ENCODE measurements at places on chromosomes 1 and 21.

- DNase-seq, result no peak
These were observed 158.9 kb upstream of the COA6 start for GRCh38 chr1:234214129-234214910.

DNA sequence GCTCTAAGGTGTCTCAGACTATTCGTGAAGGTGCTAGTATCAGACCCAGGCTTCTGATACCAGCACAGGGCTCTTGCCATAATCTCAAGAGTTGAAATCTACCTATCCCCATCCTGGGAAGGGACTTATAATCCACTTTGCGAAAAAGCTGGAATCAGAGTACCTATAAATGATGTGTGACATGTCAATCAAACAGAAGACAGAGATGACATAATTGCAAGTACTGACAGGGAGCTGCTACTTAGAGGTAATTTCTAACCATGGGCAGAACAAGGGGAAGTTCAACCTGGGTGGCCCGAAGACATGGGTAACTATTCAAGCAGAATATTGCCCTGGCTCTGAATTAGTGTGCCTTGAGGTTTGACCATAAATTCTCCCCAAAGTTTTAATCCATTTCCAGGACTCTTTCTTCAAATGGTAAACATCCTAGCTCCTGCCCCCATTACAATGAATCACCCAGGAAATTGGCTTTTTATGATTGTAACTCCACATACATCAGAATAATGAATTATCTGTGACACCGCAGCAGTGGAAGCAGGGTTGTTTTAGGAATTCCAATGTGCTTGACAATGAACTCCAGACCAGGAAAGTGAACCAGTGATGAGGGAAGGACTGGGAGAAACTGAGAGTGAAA is 37.2 kb downstream of the KANK4 start:
- no peak for DNase-seq

GRCh38 chr1:220504329-220504728 is 23.6 kb upstream of the MARK1 start:
- no peak for DNase-seq

DNA sequence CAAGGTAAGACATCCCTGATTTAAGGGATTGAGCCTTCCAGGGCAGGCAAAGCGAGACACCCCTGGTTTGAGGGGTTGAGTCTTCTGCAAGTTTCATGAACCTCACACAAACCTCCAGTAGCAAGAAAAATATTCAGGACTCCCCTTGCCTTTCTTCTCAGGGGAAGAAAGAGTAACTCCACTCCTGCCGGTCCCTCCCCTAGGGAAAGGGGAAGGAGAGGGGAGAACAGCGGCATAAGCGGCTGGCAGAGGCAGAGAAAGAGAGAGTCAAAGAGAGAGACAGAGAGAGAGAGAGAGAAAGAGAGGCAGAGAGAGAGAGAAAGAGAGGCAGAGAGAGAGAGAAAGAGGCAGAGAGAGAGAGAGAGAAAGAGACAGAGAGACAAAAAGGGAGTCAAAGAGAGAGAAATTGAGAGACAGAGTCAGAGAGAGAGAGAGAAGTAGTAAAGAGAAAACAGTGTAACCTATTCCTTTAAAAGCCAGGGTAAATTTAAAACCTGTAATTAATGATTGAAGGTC is 29.5 kb upstream of the CBR3 start:
- no peak for DNase-seq

DNA sequence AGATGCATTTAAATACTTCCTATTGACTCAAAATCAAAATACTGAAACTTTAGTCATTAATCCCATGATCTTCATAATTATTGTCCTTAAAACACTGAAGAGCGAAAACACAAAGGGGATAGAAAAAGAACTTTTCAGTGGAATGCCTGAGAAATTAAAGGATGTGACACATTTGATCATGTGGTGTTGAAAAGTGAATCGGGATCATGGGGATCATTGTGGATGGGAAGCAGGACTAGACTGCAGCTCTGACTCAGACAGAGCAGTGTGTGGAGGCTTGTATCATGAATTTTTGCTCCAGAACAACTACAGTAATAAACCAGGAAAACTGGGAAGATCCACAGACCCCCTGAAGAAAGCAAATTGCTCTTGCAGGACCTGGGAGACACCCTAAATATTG is 161.1 kb upstream of the CXADR start:
- DNase-seq, result no peak

- DNase-seq, result no peak
These were observed 84.3 kb downstream of the WDR64 start for GRCh38 chr1:241736387-241736786.

GRCh38 chr1:1609822-1610485 is 5.3 kb upstream of the MIB2 start:
- DNase-seq, result no peak

- DNase-seq, result no peak
These were observed 100.6 kb downstream of the DISC1 start for GRCh38 chr1:231727171-231727570.

DNA sequence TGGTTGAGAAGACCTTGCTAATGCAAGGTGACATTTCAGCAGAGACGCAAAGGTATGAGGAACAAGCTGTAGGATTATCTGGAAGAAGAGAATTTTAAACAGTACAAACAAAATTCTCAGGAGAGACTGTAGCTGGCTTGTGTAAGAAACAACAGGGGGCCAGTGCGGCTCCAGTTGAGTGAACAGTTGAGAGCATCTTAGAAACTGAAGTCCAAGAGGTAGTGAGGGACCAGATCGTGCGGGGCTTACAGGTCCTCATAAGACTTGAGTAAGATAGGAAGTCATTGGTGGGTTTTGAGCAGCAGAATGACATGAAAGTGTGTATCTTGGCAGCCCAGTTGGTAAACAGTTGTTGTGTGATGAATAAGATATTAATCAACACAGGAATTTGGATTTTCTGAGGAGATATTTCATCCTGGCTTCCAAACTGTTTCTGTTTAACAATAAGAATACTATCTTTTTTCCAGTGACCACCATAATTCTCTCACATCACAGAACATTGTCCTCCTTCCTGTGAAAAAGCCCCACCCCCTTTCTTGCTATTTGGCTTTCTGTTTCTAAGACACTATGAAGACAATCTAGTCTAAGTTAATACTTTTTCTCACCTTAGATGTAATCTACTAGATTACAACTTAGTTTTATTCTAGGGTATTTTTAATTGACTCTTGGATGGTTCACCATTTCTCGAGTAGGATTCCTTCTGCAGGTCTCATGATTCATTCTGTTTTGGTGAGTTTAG is 62.4 kb downstream of the SASS6 start:
- no peak for DNase-seq

GRCh38 chr1:5460974-5461373 is 531.3 kb downstream of the NPHP4 start:
- no peak for DNase-seq

DNA sequence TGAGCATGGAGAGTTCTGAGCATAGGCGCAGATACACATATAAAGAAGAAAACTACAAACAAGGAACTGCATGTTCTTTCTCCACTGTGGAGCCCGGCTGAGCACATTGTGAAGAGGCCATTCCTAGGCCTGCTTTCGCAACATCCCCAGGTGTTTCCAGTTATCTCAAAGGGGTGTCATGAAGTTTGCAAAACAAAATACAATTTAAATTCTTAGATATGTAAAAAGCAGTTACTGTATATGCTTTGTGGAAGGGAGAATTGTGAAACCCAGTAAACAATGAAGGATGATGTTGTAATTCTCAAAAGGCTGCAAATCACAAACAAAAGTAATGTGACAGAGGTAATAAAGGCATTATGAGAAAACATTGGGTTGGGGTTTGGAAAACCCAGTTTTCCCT is 98.6 kb upstream of the ZNF644 start:
- no peak for DNase-seq

DNA sequence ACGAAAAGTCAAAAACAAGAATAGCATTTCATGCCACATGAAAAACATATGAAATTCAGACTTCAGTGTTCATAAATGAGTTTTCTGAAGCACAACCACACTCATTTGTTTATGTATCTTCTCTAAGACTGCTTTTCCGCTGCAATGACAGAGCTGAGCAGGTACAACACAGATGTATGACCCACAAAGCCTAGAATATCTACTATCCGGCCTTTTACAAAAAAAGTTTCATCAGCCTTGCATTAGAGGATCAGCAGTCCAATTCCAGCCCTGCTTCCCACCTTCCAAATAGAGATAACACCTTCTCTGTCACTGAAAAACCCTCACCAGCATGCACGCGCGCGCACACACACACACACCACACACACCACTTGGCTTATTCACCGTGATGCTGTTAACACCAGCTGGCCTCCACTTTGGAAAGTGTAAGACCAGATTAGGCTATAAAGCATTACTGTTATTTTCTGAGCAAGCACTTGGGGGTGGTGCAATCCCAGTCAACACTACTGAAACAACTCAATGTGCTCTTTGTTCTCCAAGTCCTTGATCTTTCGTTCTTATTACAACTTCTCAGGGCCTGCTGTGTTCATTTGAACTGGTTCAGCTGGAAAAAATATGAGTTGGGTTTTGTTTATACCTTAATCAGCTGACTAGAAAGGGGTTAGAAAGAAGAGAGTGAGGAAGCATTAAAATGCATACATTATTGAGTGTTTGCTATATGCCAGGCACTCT is 90.0 kb downstream of the GLUL start:
- DNase-seq, result peak; percentile 55

DNA sequence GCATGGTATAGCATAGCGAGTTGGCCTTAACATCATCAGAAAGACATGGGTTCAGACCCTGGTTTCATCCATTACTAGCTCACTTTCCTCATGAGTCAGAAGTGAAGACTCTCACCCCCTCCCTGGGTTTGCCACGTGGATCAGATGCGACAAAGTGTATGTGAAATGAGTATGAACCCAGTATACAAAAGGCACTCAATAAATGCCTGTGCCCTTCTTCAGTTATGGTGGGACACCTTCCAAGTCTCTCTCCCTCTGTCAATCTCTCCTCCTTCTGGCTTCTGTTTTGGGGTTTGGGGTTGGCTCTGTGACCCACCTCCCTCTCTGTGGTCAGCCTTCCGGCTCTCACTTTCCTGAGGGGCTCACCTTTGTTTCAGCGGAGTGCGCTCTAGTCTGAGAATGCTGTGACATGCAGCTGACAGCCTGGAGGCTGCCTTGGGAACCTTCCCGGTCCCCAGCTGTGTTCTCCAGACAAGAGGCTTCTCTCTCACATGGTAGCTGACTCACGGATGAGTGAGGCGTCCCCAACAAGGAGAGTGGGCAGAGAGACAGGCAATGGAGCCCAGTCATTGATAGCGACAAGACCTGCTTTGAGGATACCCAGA is 155.0 kb upstream of the EDN2 start:
- no peak for DNase-seq

- DNase-seq, result no peak
These were observed 80.1 kb downstream of the STUM start for GRCh38 chr1:226628612-226629155.

GRCh38 chr1:157156058-157156541 is 17.9 kb upstream of the ETV3 start:
- peak; percentile 75 for DNase-seq

- no peak for DNase-seq
These were observed 38.0 kb downstream of the SAMD13 start for GRCh38 chr1:84339503-84339902.

DNA sequence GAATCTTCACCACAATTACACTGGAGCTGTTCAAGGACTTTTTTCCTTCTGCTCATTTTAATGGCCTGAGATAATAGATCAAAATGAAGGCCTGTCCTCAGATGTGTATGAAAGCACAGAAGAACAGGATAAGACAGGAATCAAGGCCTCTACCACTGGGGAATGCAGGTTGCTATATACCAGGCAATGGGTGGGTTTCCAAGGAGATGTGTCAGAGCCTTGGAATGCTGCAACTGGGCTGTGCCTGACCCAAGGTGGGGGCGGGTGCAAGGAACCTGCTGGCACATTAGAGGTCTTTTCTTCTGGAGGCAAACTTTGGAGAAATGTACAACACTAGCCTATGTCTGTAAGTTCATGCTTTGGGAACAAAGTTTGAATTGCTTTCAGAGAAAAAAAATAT is 21.7 kb upstream of the LAMC2 start:
- no peak for DNase-seq

GRCh38 chr1:74317663-74318062 is 82.5 kb downstream of the TNNI3K start:
- DNase-seq, result no peak

GRCh38 chr1:223291796-223292195 is 72.2 kb downstream of the SUSD4 start:
- no peak for DNase-seq

DNA sequence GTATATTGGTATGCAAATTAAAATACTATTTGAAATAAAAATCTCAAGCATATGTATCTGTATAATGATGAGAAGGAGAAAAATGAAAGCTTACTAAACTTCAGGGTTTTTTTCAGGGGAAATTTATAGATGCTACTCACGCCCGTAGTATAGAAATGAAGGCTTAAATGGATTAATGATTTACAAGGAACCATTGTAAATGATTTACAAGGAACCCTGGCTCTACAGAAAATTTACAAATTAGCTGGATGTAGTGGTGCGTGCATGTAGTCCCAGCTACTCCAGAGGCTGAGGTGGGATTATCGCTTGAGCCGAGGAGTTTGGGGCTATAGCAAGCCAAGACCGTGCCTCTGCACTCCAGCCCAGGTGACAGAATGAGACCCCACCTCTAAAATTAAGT is 150.5 kb downstream of the PCBP3 start:
- DNase-seq, result no peak

DNA sequence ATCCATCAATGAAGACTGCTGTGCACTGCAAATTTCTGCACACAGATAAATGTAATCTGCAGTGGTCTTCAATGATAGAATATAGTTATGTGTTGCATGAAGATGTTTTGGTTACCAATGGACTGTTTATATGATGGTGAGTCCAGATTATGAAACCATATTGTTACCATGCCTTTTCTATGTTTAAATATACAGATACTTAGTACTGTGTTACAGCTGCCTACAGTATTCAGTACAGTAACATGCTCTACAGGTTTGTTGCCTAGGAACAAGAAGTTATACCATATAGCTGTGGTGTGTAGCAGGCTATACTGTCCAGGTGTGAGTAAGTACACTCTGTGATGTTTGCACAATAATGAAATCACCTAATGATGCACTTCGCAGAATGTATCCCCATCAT is 40.8 kb downstream of the SORT1 start:
- no peak for DNase-seq

- DNase-seq, result no peak
These were observed 46.8 kb downstream of the KLHDC7A start for GRCh38 chr1:18527514-18527913.
